ENCODE measurements at places on chromosomes 2 and 18.

DNA sequence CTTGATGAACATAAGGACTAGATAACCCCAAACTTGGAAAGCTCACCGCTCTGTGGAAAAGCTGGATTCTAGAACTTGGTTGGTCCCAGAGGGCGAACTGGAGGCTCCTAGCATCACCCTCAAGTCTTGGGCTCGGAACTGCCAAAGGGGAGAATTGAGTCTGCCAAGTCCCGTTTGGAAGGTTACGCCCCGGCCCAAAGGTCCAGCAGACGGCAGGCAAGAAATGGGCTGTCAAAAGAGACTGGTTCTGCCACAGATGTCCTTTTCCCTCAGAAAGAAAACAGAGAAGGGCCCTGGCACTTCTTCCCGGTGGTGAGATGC, 182.2 kb downstream of the ANAPC1 start:
- DNase-seq = no peak

- DNase-seq = no peak
Observed at GRCh38 chr18:51049137-51049536, 19.1 kb downstream of the SMAD4 start.

DNA sequence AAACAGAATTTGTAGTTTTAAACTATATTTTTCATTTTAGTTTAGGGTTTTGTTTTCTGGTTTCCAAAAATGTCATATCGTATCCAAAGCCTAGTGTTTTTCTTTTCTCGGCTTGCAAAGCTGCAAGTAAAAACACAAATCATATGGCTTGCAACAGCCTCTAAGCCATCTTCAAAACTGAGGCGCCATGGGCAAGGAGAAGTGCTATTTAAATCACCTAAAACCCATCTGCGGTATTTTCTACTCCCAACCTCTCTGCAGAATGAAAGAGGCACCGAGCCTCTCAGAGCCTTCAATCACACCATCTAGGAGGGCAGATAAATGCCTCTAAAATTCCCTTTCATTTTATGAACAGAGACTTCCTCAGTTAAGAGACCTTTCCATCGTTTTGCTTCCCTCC, 25.2 kb downstream of the FECH start:
- no peak for DNase-seq

DNA sequence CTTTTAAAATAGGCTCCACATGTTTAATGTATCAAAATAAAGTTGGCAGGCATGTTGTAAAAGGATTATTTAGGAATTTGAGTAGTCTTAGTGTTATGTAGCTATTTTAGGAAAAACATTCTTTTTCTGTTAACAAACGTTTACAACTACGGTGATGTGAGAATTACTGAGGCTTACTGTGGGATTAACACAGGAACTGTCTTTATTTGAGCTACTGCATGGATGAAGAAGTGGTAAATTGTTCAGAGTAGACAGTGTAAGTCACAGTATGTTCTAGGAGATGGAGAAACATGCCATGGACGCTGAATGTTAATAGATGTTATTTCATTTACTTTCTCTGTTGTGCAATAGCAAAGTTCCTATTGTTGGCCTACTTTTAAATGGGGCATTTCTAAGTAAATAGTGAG, 1.6 kb downstream of the PPM1B start:
- no peak for DNase-seq

GRCh38 chr2:234852035-234852434, 99.8 kb upstream of the SH3BP4 start:
- no peak for DNase-seq

DNA sequence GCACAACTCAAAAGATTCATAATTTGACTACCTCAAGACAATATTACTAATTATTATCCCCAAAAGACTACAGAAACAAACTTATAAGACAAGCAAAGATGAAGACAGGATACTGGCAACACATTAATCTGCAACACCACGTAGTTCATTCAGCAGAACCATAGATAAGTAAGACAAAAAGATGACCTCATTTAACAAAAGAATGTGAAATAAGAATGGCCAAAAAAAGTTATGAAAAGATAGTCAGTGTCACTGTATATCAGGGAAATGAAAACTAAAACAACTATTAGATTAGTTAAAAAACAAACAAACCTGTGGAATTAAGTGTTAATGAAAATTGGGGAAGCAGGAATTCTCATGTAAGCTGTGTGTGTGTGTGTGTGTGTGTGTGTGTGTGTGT, 19.4 kb downstream of the PSMD14 start:
- DNase-seq = no peak

DNA sequence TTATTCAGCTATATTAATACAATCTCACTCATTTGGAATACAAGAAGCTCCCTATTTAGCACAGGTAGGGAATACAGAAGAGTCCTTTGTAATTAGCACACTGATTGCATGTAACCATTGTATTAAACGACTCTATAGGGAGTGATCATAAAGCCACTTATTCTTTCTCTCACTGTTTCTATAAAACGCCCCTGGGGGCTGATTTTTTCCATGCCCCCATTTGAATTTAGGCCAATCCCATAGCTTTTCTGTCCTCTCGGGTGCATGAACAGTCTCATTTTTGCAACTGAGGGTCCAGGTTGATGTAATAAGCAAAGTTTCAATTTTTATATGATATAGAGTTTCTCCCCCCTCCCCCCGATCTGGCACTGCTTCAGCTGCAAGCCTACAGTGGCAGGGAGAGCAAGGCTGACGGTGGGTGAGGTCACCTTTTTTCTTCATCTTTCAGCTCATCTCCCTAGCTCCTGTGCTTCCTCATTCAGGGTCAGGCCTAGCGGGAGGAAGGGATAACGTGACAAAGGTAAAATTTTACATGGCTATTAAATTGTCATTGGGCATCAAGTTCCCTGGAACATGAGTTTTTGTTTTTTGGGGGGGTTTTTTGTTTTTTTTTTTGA, 45.7 kb downstream of the GAD1 start:
- DNase-seq = no peak

DNA sequence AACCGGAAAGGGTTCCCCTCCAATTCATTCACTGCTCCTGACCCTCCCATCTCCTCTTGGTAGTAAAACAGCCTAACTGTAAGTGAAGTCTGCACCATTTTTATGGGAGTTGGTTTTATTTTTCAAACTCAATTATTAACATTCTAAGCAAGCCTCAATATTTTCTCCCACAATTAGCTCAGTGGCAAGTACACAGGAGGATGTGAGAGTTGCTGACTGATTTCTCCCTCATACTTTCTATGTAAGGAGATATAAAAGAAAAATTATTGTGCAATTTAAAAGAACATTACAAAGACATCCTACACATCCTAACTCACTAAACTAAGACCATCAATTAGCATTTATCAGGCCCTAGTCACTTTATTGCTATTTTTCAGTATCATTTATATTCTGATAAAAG, 73.9 kb downstream of the PIAS2 start:
- DNase-seq = no peak

DNA sequence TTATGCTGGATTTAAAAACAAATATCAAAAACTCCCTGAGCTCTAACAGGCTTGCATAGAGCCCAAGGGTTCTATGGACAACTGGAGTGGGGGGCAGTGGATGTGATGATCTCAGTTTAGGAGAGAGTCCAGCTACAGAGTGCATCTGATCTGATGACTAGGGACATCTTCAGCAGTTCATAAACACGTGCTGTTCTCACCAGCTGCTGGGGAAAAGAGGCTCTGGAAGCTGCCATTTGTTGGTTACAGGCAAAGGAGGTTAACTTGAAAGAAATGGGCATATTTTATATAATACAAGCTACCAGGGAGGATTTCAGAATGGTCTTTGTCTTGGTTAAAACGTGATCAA, 36.0 kb upstream of the ZNF396 start:
- no peak for DNase-seq

- no peak for DNase-seq
Observed at GRCh38 chr18:71583252-71583651, 960.9 kb downstream of the CBLN2 start.

DNA sequence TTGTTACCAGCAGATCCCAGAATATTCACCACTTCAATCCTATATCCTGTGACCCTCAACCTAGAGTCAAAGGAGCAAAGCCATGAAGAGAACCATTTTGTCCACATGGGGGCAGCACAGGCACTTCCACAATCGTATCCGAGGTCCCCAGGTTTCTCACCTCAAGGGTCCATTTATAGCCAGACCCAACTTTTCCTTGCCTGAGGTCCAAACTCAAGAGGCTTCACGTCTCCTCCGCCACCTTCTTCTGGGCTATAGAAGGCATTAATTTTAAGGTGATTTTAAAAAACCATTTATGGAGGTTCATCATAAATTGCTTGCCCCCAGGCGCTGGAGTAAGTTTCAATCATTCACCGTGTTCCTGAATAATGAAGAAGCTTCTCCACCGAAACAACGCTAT, 111.6 kb upstream of the NABP1 start:
- peak; percentile 83 for DNase-seq

GRCh38 chr2:23376972-23377371, 8.0 kb upstream of the KLHL29 start:
- no peak for DNase-seq

- DNase-seq = no peak
Observed at GRCh38 chr2:84288293-84288692, 170.8 kb downstream of the SUCLG1 start.

- peak; percentile 30 for DNase-seq
Observed at GRCh38 chr2:84741182-84741822, 139.6 kb downstream of the TRABD2A start.

DNA sequence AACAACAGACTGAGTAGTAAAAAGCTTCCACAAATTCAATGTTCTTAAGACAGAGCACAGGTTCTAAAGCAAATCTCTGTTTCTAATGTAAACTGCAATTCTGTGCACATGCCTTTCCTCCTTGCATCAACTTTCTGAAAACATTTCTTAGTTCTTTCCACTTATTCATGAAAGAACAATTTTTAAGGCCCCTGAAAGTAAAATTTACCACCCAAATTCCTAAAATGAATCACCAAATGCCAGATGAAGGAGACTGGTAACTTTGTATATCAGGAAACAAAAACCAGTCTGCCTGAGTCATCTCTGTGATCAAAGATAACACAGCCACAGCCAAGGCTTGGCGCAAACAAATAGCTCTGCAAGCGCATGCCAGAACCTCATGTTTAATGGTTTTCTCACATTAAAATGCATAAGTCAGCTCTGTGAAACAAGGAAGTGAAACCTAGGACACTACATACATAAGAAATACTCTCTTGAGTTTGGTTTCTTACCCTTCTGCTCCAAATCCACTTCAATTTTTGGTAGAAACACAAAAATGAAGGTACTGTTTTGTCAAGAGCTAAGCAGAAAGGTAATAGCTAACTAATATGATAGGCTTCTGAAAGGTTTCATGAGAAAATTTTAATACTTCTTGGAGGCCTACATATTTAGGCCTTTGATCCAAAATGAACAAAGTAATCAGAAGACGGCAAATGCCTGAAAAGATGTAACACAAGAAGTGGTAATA, 169.4 kb downstream of the THADA start:
- peak; percentile 68 for DNase-seq

- no peak for DNase-seq
Observed at GRCh38 chr2:239787538-239788050, 237.5 kb downstream of the NDUFA10 start.

- peak; percentile 49 for DNase-seq
Observed at GRCh38 chr2:156437272-156437930, 1.2 kb downstream of the GPD2 start.

- no peak for DNase-seq
Observed at GRCh38 chr2:39445934-39446333, 8.8 kb upstream of the MAP4K3 start.

GRCh38 chr18:28095041-28095440, 81.9 kb downstream of the CDH2 start:
- no peak for DNase-seq

GRCh38 chr2:40746191-40746590, 294.3 kb upstream of the SLC8A1 start:
- DNase-seq = no peak

DNA sequence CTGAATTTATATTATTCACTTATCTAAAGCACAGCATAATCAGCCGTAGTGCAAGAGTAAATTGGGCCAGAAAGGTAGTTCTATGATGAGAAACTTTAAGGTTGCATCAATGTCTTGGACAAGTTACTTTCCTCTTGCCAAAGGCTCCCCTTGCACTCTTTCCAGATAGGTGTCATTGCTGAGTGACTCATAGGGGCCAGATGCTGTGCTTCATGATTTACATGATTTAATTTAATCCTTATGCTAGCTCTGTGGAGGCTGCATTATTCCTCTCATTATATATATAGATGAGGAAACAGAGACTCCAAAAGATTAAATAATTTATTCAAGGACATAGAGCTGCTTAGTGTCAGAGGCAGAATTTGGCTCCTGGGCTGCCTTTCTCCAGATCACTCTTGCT, 5.0 kb downstream of the CFAP221 start:
- DNase-seq = no peak

GRCh38 chr18:28068207-28068606, 108.7 kb downstream of the CDH2 start:
- no peak for DNase-seq

- DNase-seq = no peak
Observed at GRCh38 chr18:2990956-2991640, 21.8 kb downstream of the LPIN2 start.

DNA sequence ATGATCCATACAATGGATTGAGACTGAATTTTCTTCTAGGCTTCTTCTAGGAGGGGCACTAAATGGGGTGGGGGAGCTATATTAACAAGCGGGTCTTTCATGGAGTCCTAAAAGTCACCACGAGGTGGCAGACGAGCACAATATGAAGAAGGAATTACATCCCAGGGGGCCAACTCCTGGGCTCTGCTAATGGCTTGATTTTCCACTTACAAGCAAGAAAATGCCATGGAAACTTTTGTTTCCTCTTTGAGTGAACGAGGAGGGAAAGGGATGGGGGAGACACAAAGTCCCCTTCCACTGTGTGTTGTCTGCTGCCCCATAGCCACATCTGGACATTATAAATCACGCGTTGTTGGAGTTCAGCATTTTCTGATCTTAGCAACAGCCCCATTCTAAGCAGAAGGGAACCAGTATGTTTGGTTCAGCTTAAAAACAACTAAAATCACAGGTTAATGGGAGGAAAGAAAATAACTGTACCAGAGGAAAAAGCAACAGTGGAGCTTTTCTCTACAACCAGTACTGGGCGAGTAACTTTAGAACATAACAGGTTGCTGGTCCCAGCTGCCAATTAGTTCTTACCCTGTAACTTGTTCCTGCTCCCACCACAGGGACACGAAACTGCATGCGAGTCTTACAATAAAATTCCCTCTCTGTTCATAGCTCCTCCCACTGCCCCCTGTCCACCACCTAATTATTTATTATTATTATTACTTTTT, 285.0 kb upstream of the PARD3B start:
- DNase-seq = peak; percentile 34

GRCh38 chr18:59996370-59996966, 96.7 kb downstream of the PMAIP1 start:
- peak; percentile 64 for DNase-seq

DNA sequence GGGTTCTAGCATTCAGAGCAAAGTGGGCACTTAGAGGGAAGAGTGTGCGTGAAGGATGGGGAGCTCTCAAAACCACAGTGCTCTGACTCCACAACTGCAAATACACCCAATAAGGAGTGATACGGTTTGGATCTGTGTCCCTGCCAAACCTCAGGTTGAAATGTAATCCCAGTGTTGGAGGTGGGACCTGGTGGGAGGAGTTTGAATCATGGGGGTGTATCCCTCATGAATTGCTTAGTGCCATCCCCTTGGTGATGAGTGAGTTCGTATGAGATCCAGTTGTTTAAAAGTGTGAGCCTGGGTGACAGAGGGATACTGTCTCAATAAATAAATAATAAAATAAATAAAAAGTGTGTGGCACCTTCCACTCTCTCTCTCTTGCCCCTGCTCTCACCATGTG, 50.3 kb upstream of the CCDC85A start:
- DNase-seq = no peak

- no peak for DNase-seq
Observed at GRCh38 chr18:62778976-62779869, 63.9 kb downstream of the PHLPP1 start.

GRCh38 chr18:63683152-63683551, 19.6 kb upstream of the SERPINB11 start:
- no peak for DNase-seq

Measured in Kasumi-1 (cell line).